Activated CD4-positive, alpha-beta memory T cell treated with anti-CD3 and anti-CD28 coated beads, Interleukin-2, amount 10 ng/mL, durations not matched to agents 7 days and 5 days (primary cell): ENCODE measurements at places on chromosomes 3 and 15. TPM values are rescaled to one million over a fixed set of nuclear protein-coding genes. Genes with fewer than 3 reads are reported as not detected.

PIAS1 gene
- 39.1 TPM for total RNA-seq

SPATA12 gene
- total RNA-seq: not detected

GOLGA8N gene
- total RNA-seq: 13.8 TPM

NANOGP8 gene
- not detected for total RNA-seq

ZXDC gene
- total RNA-seq: 23.8 TPM

CAMK1 gene
- 20.2 TPM for total RNA-seq

DNA sequence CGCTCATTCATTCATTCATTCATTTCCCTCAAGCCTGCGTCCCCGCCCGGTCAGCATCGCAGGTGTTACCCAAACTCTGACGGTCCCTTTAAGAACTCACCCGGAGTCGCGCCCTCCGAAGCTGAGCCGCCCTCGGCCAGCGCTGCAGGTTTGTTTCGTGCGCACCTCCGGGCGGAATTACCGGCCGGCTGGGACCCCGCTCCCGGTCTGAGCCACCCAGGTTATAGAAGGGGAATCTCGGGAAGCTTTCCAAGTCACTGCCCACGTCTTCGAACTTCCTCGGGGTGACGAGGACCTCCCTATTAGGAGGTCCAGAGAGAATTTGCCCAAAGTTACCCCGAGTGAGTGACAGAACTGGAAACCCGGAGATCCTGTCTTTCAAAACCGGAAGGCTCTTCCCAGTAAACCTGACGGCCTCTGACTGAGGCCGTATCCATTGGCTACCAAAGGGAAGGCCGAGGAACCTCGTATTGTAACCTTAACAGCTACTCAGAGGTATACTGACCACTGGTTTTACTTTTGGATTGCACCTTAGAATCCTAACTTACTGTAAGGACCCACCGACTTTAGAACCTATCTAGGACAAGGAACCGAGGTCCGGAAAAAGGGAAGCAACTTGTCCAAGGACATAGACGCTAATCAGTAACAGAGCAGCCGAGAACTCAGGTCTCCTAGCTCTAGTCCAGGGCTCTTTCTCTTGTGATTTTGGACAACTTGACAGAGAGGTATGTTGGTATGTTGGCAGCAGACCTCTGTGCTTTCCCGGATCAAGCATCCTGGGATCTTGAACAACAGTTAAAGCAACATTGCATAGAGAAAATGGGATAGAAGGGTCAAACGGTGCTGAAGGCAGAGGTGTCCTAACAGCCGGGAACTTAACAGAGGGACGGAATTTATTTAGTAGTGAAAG lies 788 bp upstream of the DLG1 start:
- peaks cover 36% of the 10 kb centered on the region for H3K27me3 ChIP-seq
- peak; percentile 36 for DNase-seq
- peaks cover 21% of the 10 kb centered on the region for H3K4me1 ChIP-seq
- H3K27ac ChIP-seq: no peak overlapping the region
- peaks cover 15% of the 10 kb centered on the region for H3K36me3 ChIP-seq

DNA sequence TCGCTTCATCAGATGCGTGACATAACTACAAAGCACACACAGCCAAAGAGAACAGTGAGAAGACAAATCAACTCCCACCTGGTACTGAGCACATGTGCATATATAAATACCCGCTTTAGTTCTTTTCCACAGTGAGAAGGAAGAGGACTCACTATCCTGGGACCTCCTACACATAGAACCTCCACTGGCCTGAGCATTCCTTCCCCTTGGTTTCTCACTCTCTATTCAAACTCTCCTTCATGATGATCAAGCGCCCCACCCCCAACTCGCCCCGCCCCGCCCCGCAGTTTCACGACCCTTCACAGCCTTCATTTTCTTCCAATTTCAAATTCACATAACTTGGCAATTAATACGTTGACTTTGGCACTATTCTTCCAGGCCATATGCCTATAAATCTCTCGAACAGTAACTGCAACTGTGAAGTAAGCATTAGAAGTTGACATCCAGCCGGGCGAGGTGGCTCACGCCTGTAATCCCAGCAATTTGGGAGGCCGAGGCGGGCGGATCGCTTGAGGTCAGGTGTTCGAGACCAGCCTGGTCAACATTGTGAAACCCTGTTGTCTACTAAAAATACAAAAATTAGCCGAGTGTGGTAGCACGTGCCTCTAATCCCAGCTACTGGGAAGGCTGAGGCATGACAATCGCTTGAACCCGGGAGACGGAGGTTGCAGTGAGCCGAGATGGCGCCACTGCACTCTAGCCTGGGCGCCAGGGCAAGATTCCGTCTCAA lies 1.1 kb downstream of the RPS17 start:
- no peaks in the 10 kb centered on the region for H3K27me3 ChIP-seq
- DNase-seq: no peak
- peak overlapping the region; percentile 95 for H3K27ac ChIP-seq
- peaks cover 47% of the 10 kb centered on the region for H3K4me1 ChIP-seq
- peak overlapping the region; percentile 97 for H3K4me3 ChIP-seq
- H3K36me3 ChIP-seq: peaks cover 50% of the 10 kb centered on the region

GRCh38 chr3:121759541-121760202 lies 10.1 kb upstream of the GOLGB1 start:
- H3K4me1 ChIP-seq: no peaks in the 10 kb centered on the region
- H3K27ac ChIP-seq: no peak overlapping the region
- H3K36me3 ChIP-seq: no peaks in the 10 kb centered on the region
- peaks cover 6% of the 10 kb centered on the region for H3K27me3 ChIP-seq

DNA sequence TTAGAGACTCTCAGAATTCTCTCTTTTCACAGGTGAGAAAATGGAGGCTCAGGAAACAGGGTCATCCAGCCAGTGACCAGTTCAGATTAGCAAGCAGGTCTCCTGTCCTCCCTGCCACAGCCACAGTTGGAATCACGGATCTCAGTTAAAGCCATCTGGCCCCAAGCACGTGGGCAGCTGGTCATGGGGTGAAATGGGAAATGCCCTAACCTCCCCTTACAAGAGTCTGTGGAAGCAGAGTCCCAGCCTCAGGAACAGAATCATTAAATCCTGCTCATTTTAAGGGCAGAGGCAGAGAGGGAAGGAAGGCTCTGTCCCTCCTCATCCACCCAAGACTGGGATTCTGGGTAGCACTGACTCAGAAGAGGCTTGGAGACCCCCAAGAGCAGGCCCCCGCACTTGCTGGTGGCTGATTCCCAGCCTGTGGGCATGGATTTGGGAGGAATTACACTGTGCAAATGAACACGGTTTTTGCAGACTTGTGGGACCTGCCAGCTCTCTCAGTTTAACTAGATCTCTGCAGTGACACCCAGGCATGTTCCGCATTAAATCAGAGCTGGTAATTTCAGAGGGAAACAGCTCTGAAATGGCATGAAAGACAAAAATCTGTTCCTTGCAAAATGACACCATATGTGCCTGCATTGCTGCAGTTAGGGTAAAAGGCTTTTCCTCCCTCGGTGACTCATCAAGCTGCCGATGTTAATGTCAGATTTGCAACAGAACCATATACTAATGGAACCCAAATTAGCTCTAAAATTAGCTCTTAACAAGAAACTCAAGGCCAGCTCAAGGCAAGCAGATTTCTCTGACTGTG lies 89.0 kb downstream of the BDH1 start:
- peaks cover 73% of the 10 kb centered on the region for H3K27me3 ChIP-seq
- H3K4me3 ChIP-seq: no peak overlapping the region
- peaks cover 2% of the 10 kb centered on the region for H3K4me1 ChIP-seq
- no peak for DNase-seq

DNA sequence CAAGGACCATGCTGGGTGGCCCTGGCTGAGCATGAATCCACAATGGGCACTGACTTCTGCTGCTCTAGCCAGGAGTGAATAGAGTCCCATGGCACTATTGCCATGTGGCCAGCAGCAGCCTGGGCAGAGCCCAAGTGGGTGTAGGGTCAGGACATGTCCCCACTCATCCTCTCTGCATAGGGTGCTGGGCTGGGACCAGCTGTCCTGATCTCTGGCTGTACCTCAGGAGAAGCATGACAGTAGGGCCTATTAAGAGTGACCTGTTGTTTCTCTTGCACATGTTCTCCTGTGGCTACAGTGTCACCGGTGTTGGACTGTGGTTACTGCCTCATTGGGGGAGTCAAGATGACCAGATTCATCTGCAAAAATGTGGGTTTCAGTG lies 46.9 kb downstream of the DLEC1 start:
- H3K27me3 ChIP-seq: no peaks in the 10 kb centered on the region
- H3K27ac ChIP-seq: no peak overlapping the region
- no peak for DNase-seq
- H3K4me3 ChIP-seq: no peak overlapping the region
- no peaks in the 10 kb centered on the region for H3K4me1 ChIP-seq
- H3K36me3 ChIP-seq: peaks cover 5% of the 10 kb centered on the region

DNA sequence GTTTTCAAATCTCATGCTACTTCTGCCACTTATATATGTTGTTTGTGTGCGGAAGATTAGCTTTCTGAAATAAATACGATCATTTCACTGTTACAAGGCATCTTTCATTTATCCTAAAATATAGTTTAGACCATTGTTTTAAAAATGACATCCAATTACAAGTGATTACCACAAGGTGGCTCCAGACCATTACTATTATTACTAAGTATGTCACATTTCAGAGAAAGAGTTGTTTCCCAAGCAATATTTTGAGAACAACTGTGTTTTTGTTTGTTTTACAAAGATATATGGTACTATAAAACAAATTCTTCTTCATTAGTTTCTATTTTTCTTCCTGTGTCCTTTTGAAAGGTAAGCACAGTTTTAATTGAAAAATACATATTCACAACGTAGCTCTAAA lies 136.0 kb upstream of the RAP2B start:
- no peak overlapping the region for H3K4me3 ChIP-seq
- peaks cover 13% of the 10 kb centered on the region for H3K4me1 ChIP-seq
- H3K36me3 ChIP-seq: no peaks in the 10 kb centered on the region
- no peak for DNase-seq

- no peaks in the 10 kb centered on the region for H3K27me3 ChIP-seq
- DNase-seq: no peak
- H3K36me3 ChIP-seq: peaks cover 42% of the 10 kb centered on the region
- H3K27ac ChIP-seq: no peak overlapping the region
- no peak overlapping the region for H3K4me3 ChIP-seq
Observed at GRCh38 chr3:27392950-27393679, 23.9 kb upstream of the NEK10 start.

DNA sequence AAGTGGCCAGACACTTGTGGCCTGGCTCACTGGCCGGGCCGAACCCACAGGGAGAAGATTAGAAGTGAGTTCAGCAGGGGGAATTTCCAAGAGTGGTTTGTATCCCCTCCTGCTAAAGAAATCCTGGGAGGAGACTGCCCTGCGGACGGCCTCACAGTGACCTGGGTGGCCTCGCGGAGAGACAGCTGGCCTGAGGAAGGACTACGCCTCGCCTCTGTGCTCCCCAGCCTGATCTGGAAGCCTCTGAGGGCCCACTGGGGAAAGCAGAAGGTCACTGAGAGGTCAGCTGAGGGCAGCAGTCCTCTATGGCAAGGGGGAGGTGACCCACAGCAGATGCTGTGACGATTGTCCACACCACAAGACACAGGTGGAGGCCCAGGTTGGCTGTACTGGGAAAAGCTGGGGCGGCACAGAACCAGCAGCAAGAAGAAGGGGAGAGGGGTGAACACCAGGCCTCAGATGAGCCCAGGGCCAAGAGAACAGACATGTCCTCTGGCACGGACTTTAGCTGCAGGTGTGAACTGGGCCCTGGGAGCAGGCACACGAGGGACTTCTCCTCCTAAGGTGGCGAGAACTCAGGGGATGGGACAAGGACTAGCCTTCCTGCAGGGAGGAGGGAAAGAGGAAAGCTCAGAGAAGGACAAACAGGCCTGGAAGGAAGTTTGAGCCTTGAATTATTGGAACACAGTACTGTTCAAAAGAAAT lies 37.2 kb upstream of the DLG1 start:
- no peak overlapping the region for H3K27ac ChIP-seq
- no peak for DNase-seq
- H3K4me3 ChIP-seq: no peak overlapping the region

DNA sequence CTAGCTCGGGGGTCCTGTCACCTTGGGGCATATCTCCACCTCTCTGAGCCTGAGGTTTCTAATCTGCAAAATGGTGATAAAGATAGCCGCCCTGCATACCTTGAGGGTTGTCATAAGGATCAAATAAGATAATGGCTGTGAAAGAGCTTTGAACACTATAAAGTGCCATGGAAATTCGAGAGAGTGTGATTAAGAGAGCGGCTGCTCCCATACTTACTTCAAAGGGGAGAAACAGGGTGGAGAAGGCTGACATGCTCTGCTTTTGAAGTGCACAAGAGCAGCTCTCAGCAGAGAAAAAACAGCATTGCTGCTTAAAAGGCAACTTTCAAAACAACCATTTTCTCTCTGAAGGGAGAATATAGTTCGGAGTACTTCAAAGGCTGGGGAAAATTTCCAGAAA lies 529.2 kb downstream of the EPHB1 start:
- no peak overlapping the region for H3K4me3 ChIP-seq
- H3K27me3 ChIP-seq: no peaks in the 10 kb centered on the region
- no peaks in the 10 kb centered on the region for H3K36me3 ChIP-seq
- DNase-seq: no peak
- H3K27ac ChIP-seq: no peak overlapping the region
- H3K4me1 ChIP-seq: no peaks in the 10 kb centered on the region

- no peaks in the 10 kb centered on the region for H3K4me1 ChIP-seq
- H3K4me3 ChIP-seq: no peak overlapping the region
- H3K27ac ChIP-seq: no peak overlapping the region
Observed at GRCh38 chr3:29898171-29898965, 617.5 kb downstream of the RBMS3 start.

- DNase-seq: no peak
- H3K27me3 ChIP-seq: peaks cover 2% of the 10 kb centered on the region
Observed at GRCh38 chr3:133754455-133754854, 8.3 kb downstream of the TF start.

DNA sequence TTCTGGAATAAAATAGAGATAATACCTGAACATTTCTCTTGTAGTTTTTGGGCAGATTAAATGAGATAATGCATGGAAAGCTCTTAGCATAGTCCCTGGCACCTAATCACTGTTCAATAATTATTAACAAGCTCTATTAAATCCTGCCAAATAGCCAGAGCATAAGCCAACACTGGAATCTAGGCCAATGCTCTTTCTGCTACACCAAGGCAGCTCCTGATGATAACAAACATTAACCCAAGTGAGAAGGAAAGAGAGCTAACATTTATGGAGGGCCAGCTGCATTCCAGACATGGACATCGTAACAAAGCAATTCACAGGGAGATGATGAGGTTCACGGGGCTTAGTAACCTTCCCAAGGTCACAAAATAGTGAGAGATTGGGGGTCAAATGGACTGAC lies 23.3 kb downstream of the LARP6 start:
- no peak overlapping the region for H3K27ac ChIP-seq
- H3K27me3 ChIP-seq: peaks cover 8% of the 10 kb centered on the region
- no peaks in the 10 kb centered on the region for H3K36me3 ChIP-seq
- no peak for DNase-seq
- no peaks in the 10 kb centered on the region for H3K4me1 ChIP-seq

GRCh38 chr3:66140743-66141372 lies 79.9 kb upstream of the SLC25A26 start:
- DNase-seq: no peak
- H3K4me3 ChIP-seq: no peak overlapping the region
- H3K27ac ChIP-seq: no peak overlapping the region
- H3K36me3 ChIP-seq: no peaks in the 10 kb centered on the region
- no peaks in the 10 kb centered on the region for H3K27me3 ChIP-seq

- peak overlapping the region; percentile 6 for H3K4me3 ChIP-seq
- H3K27me3 ChIP-seq: no peaks in the 10 kb centered on the region
- peaks cover 73% of the 10 kb centered on the region for H3K4me1 ChIP-seq
- peaks cover 27% of the 10 kb centered on the region for H3K36me3 ChIP-seq
- no peak overlapping the region for H3K27ac ChIP-seq
- no peak for DNase-seq
Observed at GRCh38 chr3:141233457-141234161, 2.0 kb downstream of the PXYLP1 start.
